Forelimb muscle (tissue), 1 donor: ENCODE measurements at places on chromosomes 3 and 15.

- no peak for DNase-seq
Measured at GRCh38 chr15:100663915-100664281, 61.5 kb downstream of the ASB7 start.

GRCh38 chr3:49339581-49339940, 292 bp downstream of the USP4 start:
- no peak for DNase-seq

DNA sequence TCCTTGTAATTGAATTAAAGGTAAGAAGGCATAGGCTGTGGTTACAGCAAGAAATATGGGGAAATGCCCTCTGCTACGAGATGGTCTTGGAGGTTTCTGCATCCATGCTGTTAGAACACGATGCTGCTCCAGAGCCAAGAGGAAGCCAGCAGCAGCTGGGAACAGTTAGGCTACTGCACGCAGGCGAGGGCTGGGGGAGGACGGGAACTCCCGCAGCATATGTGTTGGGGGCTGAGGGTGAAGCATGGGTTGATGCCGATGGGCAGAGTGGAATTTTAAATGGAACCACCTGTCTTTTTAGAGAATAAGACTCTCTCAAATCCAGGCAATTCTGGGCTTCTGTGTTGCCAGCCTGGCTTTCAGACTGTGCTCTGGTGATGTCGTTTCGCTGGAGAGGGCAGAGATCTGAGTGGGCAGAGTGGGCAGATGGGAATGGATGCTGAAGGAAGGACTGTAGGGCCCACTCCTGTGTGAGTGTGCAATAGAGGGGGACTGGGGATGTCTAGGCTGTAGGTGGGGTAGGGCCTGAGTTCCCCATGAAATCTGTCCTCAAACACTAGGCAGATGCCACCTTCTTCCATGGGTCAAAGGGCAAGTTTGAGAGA, 417.0 kb upstream of the TPM1 start:
- DNase-seq: no peak

- DNase-seq: no peak
Measured at GRCh38 chr3:131608296-131608695, 105.5 kb upstream of the MRPL3 start.

GRCh38 chr3:39811561-39811960, 2.2 kb downstream of the MYRIP start:
- DNase-seq: no peak

DNA sequence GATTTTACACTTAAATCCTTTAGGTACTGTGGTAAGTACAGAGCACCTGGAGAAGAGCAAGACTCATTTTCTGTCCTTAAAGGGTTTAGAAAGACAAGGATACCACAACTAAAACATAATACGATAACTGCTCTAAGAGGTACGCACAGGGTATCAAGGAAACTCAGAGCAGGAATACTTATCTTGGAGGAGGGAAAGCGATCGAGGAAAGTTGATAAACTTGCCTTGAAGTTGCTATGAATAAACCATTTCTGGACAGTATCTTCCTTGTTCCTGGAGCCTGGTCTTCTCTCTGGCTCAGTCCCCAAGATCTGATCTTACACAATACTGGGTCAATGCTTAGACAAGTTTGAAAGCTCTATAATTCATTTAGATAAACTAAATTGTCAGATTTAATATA, 17.6 kb upstream of the GATM start:
- no peak for DNase-seq

- DNase-seq: no peak
Measured at GRCh38 chr3:168250415-168250861, 154.7 kb upstream of the GOLIM4 start.

DNA sequence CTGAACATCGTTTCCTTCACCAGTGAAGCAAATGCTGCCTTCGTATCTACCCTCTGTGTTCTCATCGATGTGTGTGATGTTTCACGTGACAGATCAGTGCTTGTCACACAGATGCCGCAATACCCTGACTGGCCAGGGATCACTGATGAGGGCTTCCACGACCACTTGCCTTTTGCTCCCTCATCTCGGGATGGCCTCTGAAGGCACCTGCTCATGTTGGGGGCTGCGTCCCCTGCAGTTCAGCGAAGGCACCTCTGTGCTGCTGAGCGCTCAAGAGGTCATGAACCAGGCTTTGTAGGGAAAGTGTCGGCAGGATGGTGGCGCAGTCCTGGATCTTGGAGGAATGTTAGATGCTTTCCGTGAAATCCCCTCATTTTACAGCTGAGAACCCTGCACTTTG, 79.2 kb upstream of the KLF13 start:
- DNase-seq: no peak

- DNase-seq: no peak
Measured at GRCh38 chr15:42803436-42803835, 66.5 kb upstream of the CDAN1 start.

DNA sequence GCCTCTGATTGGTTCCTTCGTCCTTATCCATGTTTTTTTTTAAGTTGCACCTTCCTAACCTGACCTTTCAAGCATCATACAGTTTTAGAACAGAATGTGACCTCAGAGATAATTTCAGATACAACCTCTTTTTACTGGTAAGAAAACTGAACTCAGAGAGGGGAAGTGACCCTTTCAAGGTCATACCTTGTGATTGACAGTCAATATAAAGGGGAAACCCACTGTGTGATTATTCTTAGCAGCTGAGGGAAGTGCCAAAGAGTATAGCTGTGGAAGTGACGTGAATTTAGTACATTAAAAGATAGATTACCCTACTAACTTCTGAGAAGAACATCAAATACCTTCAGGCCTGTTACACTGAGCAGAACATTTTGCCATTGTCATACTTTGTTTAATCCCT, 319.4 kb downstream of the NEK10 start:
- DNase-seq: no peak

DNA sequence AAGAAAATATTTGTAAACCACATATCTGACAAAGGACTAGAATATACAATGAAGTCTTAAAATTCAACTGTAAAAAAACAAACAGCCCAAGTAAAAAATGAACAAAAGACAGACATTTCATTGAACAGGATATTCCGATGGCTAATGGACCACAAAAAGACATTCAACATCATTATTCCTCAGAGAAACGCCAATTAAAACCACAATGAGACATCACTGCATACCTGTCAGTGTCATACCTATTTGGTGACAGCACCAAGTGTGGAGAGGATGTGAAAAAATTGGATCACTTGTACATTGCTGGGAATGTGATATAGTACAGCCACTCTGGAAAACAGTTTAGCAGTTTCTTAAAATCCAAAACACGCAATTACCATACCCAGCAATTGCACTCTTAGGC, 29.9 kb upstream of the TJP1 start:
- DNase-seq: no peak

DNA sequence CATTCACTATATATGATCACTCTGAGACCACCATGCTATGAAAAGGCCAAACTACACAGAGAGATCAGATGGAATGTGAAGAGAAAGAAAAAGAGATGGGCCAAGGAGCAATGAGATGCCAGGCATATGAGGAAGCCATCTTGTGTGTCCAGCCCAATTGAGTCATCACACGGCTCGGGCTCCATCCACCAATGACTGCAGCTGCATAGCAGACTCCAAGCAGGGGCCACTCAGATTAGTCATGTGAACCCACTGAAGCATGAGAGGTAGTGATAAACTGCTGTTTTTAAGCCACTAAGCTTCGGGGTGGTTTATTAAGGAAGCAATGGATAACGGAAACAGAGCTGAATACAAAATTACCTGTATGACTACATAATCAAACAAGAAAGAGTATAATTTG, 185.9 kb downstream of the SUCLG2 start:
- DNase-seq: no peak

DNA sequence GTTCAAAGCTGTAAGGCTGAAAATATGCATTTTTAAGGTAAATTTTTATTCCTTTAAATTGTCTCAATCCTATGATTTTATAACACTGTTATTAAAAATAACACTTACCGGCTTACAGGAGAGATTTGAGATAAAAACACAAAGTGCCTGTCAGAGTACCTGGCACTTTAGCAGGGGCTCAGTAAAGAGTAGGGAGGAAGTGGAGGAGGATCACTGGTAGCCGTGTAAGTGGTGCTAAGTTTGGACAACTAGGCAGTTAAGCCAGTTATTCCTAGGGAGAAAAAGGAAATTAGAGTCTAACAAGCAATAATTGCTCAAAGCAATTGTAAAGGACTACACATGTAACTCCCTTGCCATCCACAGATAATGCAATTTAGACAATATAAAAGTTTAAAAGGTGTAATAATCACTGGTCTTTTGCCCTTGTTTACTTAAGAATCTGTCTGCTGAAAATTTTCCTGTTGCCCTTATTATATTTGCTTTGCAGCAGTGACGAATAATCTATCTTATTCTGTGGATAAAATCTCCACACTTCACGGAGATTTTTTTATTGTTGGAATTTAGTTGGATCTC, 204.8 kb downstream of the CDIN1 start:
- DNase-seq: no peak

DNA sequence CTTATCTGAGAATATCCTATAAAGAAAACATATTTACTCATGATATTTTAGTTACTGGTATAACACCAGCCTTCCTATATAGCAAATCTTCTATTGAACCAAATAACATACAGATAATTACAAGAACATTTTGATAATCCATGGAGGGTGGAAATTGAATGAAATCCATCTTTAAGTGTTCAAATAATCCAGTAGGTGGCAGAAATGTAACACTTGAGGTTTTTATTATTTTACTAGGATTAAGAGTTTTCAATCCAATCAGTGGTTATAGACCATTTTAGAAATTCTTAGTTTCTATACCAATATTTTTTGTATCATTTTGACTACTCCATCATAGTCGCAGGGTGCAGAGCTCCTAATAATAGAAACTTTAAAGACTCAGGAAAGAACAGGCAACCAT, 101.9 kb upstream of the KCNH8 start:
- DNase-seq: no peak

- no peak for DNase-seq
Measured at GRCh38 chr15:58221591-58222241, 83.5 kb downstream of the AQP9 start.

DNA sequence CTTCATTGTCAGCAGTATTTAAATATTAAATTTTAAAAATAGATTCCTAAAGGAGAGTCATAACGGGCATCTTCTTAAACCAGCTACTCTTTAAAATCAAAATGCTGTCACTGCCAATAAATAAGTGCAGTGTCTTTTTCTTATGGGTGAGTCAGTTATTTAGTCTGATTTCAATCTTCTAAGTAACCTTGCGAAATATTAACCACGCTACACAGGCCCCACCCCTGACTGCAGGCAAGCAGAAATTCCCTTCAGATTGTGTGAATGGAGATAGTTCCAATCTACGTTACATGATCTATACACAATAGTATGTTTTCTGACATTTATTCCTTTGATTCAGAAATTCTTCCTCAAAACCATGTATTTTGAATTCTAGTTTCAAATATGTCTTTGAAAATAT, 141.5 kb downstream of the GADL1 start:
- no peak for DNase-seq

GRCh38 chr15:85380812-85381642, 624 bp downstream of the AKAP13 start:
- DNase-seq: no peak

DNA sequence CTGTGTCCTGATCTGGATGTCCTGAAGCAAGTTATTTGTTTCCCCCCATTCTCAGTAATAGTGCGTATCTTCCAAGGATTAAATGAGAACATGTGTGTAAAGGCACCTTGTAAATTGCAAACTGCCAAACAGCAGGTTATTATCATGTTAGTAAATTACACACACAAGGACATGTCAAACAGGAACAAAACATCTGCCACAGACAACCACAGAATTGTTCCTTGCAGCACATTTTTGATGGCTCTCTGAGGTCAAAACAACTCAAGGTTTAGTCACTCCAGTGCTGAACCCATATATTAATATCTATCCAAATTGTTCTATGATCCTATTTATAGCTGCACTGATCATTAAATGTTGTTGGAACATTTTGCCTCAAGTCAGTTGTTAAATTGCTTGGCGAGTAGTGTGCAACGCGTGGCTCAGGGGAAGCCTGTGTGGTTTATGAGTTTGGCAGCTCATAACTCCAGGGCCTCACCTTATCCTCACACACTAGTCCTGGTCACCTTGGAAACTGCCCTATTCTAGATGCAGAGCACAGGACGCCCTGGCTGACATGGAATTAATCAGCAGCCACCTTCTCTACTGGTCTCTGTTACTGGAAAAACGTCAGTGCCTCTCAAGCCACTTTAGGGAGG, 46.3 kb upstream of the CDV3 start:
- DNase-seq: no peak

DNA sequence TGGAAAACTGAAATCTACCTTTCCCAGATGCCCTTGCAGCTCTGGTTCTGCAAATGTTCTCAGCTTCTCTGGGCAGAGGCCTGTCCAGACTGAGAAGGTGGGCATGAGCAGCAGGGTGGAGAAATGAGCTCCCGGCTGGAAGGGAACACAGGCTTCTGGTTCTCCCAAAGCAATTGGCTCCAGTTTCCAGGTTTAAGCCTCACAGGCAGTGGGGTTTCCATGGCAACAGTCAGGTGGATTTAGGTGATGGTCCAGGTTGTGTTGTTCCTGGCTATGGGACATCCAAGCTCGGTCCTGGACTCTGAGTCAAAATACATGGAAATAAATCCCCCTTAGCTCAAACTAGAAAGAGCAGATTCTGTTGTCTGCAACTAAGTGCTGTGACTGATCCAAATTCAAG, 94.6 kb upstream of the IQSEC1 start:
- no peak for DNase-seq

- no peak for DNase-seq
Measured at GRCh38 chr15:59657635-59658125, 365 bp upstream of the GTF2A2 start.

DNA sequence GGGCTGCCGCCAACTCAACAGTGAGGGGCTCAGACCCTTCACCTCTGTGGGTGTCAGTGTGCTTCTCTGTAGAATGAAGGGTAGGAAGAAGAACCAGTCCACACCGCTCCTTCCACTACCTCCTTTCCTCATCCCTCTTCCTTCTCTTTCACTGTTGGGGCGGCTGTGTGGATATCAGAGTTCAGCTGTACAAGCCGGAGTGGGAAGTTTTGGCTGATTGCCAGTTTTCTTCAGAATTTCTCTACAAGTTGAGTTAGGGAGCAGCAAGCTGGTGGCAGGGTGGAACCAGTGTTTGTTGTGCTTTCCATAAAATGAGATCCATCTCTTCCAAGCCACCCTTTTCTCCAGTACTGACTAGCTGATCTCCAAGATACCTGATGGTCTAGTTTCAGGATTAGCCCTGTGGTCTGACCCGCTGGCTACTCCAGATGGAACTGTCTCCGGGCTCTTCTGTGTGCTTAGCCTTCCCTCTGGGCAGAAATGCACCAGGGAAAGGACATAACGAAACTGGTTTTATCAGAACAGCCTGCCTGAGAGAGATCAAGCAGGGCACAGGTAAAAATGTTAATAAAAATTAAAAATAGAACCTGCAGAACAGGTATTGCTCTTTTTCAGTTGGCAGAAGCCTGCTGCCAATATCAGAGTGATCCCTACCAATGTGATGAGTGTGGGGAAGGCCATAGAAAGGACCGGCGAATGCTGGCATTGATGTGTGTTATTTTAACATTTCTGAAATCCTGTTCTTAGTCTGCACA, 169.9 kb upstream of the TSC22D2 start:
- DNase-seq: no peak
